ENCODE measurements at places on chromosomes 16 and 17. TPM values are rescaled to one million over a fixed set of nuclear protein-coding genes. Genes with fewer than 3 reads are reported as not detected.

KCNG4 gene
- total RNA-seq, result not detected

ABCC12 gene
- total RNA-seq, result not detected

IGF2BP1 gene
- total RNA-seq, result not detected

ALDH3A1 gene
- 0.46 TPM for total RNA-seq

TNP2 gene
- not detected for total RNA-seq

ABCA5 gene
- 14.7 TPM for total RNA-seq

KCNJ18 gene
- not detected for total RNA-seq

PIPOX gene
- 2.1 TPM for total RNA-seq

SLC13A2 gene
- total RNA-seq, result not detected

MED13 gene
- 54.1 TPM for total RNA-seq

XAF1 gene
- 33.1 TPM for total RNA-seq

FGF11 gene
- total RNA-seq, result 2.7 TPM

- no peak for DNase-seq
Measured at GRCh38 chr16:27449434-27450195, 47.6 kb downstream of the IL21R start.

DNA sequence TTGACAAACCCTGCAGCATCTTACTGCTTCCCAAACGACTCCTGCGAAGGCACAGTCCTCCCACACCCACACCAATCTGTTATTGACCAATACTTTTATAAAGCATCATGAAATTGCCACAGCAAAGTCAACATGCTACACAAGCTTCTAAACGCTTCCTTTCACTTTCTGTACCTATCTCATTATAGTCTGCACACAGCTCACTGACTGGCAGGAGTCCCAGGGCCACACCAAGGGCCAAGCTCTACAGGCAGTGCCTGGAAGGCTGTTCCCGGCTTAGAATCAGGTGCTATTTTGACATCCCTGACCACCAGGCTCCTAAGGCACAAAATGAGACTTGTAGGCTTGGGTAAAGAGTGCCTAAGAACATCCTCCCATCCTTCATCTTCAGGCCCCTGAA is 39.5 kb downstream of the USP7 start:
- DNase-seq, result no peak

GRCh38 chr17:48460052-48460451 is 30.0 kb upstream of the SKAP1 start:
- DNase-seq, result no peak

GRCh38 chr17:66675991-66676371 is 158.9 kb upstream of the CACNG5 start:
- no peak for DNase-seq

- no peak for DNase-seq
Measured at GRCh38 chr17:82296511-82297279, 20.7 kb downstream of the CD7 start.

DNA sequence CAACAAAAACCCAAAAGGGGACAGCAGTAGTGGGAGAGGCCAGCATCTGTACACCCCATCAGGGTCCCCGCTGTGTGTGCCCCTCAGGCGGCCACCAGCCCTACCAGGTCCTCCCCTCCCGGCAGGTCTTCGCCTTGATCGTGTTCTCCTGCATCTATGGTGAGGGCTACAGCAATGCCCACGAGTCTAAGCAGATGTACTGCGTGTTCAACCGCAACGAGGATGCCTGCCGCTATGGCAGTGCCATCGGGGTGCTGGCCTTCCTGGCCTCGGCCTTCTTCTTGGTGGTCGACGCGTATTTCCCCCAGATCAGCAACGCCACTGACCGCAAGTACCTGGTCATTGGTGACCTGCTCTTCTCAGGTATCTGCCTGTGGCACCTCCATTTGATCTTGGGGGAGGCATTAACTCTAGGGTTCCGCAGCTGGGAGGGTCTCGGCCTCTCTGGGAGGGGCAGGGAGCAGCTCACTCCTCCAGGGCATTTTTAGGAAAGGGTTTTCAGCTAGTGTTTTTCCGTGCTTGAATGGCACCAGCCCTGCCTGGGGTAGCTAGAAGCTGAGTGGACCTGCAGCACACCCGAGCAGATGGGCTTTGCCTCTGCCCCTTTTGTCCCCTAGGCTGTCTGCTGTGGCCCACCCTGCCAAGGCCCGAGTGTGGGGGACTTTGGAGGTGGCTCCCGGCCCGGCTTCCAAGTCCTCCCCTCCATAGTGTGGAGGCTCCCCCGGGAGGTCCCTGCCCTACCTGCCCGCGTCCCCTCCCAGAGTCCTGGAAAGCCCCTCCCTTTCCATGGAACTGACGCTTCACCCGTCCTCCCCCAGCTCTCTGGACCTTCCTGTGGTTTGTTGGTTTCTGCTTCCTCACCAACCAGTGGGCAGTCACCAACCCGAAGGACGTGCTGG is 2.6 kb downstream of the SYNGR2 start:
- no peak for DNase-seq

DNA sequence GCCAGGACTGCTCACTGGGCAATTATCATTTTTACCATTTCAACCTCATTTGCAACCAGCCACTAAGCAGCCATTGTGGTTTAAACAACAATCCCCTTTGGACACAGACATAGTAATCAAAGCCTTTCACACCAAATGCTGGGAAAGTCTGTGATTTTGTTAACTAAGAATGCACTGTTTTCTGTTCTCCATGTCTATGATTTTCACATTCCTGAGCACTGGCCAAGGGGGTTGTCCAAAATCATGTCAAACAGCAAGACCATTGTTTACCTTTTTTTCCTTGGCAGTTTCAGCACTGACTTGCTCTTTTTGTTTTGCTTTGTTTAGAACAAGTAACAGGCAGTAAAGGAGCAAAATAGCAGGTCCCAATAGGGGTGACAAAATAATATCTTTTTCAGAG is 106.3 kb upstream of the SIAH1 start:
- DNase-seq, result no peak

DNA sequence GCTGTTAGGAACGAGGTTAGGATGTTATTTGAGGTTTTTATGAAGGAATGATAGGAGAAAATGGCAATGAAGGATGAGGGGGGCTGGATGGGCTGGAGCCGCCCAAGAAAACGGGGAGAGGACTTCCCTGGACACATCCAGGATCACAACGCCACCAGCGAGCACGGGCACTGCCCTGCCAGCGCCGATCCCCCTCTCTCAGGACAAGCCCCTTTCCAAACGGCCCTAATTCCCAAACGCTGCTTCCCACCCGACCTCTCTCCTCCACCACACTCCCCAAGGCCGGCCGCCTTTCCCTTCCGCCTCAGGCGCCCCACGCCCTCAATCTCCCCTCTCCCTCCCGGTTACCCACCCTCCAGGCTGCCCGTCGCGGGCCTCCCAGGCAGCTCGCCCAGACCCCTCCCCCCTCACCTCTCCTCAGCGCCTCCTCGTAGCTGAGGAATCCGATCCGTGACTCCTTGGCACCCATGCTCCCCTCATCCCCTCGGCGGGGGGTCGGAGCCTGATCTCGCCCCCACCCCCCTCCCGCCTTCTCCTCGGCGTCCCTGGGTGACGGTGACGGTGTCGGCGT is 377 bp downstream of the USP32 start:
- DNase-seq, result no peak

- DNase-seq, result no peak
Measured at GRCh38 chr17:81409190-81409935, 14.1 kb downstream of the BAHCC1 start.

- no peak for DNase-seq
Measured at GRCh38 chr17:78472035-78472905, 93.8 kb downstream of the PGS1 start.

GRCh38 chr17:58643147-58643546 is 48.7 kb downstream of the TEX14 start:
- no peak for DNase-seq

DNA sequence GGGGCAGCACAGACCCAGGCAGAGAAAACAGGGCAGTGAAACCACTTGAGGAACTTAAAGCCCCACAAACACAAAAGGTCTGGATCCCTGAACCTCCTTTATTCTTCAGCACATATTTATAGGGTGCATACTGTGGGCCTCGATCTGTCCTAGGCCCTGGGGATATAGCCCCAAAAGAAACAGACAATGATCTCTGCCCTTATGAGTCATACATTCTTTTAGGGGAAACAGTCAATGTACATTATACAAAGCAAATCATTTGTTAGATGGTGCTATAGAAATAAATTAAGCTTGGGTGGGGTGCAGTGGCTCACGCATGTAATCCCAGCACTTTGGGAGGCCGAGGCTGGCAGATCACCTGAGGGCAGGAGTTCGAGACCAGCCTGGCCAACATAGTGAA is 10.0 kb upstream of the HES7 start:
- DNase-seq, result no peak

DNA sequence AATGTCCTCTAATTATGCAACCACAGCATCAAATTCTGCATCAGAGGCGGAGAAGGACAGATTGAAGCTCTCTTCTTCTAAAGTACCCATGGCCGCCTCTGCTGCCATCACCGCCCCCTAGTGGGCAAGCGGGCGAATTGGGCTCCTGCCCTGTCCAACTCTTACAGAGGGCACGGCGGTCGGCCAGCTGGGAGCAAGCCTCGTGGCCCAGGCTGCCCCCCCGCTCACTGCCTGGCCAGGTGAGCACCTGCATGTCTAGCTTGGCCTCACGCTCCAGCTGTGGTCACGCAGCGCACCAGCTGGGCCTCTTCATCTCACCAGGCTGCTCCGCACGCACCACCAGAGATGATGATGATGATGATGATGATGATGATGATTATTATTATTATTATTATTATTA is 146.1 kb upstream of the TOM1L1 start:
- DNase-seq, result no peak

GRCh38 chr17:55037828-55038227 is 69.3 kb downstream of the STXBP4 start:
- no peak for DNase-seq

GRCh38 chr17:32862940-32863339 is 14.0 kb downstream of the MYO1D start:
- DNase-seq, result no peak

DNA sequence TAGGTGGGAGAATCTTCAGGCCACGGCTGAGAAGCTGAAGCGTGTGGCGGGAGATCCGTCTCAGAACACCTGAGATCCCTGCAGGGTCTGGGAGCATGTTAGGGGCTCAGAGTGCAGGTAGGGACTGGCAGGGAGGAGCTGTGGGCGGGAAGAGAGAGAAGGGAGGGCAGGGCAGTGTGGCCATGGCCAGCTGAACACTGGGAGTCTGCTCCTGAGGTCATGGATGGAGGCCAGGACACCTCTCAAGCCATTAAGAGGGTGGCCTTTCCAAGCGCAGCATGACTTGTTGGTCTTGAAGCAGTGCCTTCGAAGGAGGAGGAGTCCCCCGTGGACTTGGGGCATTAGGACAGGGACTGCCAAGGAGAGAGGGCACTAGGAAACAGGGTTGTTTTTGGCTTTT is 23.7 kb downstream of the NAA60 start:
- peak; percentile 40 for DNase-seq

DNA sequence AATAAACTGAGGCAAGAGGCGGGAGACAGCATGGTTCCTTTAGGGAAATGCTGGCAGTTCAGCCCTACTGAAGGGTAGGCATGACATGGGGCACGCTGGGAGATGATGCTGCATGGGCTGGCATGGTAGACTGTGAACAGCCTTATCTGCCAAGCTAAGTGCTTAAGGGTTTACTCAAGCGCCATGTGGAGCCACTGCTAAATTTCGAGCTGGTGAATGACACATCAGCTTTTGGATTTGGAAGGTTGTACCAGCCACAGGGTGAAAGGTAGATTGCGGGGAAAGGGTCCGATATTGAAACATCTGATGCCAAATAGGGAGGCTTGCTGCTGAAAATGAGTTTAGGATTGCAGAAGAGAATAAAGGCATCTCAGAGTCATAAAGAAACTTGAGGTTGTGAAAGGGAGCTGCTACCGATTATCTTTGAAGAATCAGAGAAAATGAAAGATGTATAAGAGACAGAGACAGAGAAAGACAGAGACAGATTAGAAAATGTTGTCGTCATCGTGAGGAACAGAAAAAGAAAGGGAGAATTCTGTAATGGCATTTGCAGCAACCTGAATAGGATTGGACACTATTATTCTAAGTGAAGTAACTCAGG is 16.3 kb downstream of the PIK3R5 start:
- DNase-seq, result no peak

DNA sequence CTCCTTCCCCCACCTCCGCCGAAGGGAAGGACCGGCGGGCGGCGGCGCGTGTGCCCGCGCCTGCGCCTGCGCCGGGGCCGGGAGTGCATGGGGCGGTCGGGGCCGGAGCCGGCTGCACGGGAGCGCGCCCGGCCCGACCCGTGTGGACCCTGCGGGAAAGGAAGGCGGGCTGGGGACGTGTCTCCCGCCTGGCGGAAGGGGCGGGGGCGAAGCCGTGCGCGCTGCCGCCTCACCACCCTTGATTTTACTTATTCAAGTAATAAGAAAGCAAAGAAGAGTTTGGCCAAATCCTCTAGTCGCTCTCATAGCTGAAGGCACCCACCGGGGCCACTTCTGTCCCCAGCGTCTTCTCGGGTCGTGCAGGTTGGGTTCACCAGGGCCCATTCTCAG is 596 bp upstream of the PFN1 start:
- peak; percentile 95 for DNase-seq

- DNase-seq, result peak; percentile 76
Measured at GRCh38 chr17:80861892-80862291, 129.7 kb upstream of the CHMP6 start.

GRCh38 chr16:87017371-87018012 is 299.7 kb downstream of the C16orf95 start:
- no peak for DNase-seq

DNA sequence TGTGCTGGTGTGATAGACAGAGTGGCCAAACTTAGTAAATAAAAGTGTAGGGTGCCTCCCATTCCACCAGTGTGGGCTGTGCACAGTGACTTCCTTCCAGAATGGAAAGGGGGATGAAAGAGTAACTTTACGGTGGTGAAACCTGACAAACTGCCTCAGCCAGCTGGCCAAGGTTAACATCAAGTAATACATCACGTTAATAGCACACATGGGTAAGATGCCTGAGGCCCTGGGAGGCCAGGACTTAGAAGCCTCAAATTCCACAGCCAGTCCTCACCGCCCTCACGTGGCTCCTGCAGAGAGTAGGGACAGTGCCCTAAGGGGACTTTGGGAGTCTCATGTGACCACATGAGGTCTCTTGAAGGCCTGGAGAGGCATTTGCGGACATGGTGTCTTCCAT is 14.1 kb downstream of the RMI2 start:
- no peak for DNase-seq

DNA sequence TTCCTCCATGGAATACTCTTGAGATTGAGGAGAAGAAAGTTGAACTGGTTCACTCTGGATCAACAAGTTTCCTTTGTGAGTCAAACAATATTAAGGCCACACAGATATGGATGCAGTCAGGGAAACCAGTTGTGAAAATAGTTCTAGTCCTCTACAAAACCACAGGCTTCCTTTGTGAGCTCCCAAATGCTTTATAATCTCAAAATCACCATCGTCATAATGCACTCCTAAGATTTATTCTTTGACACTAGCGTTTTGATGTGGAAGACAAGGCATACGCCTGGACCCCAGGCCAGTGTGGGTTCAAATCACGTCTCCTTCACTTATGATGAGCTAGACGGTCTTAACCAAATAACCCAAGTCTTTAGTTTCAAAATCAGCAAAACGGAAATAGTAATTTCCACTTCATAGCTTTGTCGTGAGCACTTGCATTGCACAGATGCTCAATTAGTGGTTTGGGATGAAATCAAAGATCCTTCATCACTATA is 142.6 kb downstream of the STX8 start:
- no peak for DNase-seq

- DNase-seq, result no peak
Measured at GRCh38 chr17:78226759-78227454, 4.5 kb upstream of the TMEM235 start.

Measured in posterior vena cava (tissue), 2 donors.